ENCODE measurements at places on chromosomes 3 and 15.

DNA sequence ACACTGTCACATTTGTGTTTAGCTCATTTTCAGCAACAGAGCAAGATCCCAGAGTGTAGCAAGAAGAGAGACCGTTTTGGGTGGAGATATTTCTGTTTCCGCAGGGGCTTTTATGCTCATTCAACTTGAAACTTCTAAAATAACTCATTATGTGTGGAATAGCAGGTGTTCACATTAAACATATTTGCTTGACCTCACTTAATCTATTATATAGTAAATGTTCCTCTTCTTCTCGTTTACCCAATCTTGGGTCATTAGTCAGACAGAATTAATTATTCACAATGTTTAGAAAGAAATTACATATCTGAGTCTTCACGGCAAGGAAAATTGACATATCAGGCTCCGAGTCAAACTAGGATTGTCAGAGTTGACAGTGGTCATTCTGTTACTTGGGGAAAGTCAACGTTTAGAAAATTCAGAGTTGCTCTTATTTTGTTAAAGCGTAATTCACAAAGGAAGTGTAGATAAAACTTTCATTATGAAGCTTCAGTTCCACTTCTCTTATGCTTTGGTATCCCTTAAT, 222.9 kb downstream of the TPRG1 start:
- DNase-seq = no peak

DNA sequence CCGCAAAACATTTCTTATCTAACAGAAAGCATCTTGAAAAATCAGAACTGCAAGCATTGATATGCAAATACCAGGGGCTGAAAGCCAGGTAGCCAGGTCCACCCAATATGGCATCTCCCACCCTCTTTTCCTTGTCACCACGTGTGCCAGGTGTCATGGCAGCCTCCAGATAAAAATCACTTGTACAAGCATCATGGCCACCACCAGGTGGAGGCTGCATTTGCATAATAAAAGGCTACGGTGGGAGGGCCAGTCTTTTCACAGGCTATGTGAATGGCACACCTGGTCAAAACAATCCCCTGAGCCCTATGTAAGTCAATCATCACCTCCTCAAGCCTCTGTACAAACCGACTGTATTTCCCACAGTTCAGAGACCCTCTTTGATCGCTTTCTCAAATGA, 1233.1 kb upstream of the ALCAM start:
- no peak for DNase-seq

GRCh38 chr3:127816783-127817405, 5.4 kb downstream of the MGLL start:
- DNase-seq = no peak

- peak; percentile 9 for DNase-seq
These were observed at the start of gene ATP8B4 for GRCh38 chr15:50119063-50120040. Gene ATP8B4, minus strand, starts transcription at chr15:50119233. Its CDS starts 12,267 bp downstream, at chr15:50106966.

DNA sequence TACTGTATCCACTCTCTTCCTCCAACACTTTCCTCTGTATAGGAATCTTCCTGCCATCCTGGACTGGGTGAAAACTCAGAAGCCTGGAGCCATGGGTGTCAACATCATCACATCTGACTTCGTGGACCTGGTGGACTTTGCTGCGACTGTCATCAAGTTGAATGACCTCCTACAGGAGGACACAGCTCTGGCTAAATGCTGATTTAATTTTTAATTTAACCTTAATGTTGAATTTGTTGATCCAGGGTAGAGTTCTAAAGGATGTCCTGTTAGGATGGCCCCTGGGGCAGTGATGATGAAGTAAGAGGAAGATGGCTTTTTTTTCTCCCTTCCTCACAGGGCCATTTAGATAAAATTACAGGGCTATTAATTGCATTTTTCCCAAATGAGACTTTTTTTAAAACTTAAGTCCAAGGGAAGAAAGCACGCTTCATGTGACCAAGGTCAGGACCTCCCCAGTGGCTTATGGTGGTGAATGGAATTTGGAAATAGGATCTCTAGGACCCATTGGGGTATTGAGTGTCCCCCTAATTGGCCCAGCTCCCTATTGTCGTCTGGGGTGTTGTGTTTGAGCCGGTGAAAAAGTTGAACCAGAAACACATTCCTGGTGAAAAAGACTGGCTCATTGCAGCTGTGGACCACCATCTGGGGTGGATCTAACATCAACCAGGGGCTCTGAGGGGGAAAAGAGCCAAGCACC, 125.7 kb upstream of the ZBED2 start:
- DNase-seq = no peak

DNA sequence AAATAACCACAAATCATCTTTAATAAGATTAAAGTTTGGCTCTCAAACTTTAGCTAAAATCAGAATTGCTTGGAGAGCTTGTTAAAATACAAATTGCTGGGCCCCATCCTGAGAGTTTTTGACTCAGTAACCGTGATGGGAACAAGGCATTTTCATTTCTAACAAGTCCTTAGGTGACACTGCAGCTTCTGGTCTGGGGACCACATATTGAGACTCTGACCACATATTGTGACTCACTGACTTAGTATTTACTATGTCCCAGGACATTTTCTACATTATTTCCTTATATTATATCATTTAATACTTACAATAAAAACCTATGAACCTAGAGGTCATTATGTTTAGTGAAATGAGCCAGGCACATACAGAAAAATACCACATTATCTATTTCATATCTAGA, 164.5 kb downstream of the ZMAT3 start:
- no peak for DNase-seq

DNA sequence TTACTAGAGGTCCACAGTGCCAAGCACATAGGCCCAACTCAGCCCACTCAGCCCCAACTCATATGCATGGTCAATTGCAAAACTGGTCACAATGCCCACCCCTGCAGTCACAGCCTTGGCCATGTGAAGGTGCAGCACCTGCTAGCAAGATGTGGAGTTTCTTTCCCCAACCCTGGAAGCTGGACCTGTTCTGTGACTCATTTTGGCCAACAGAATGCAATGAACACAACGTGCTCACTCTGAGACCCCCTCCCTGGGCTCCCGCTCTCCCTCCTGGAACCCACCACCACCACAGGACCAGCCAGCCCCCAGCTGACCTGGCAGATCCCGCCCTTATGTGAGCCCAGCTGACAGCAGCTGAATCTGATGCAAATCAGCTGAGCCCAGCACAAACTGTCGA, 34.4 kb downstream of the ALDH1L1 start:
- DNase-seq = no peak

GRCh38 chr15:42194513-42194912, 13.6 kb downstream of the VPS39 start:
- DNase-seq = no peak

GRCh38 chr15:56715220-56715619, 18.1 kb downstream of the ZNF280D start:
- DNase-seq = no peak

DNA sequence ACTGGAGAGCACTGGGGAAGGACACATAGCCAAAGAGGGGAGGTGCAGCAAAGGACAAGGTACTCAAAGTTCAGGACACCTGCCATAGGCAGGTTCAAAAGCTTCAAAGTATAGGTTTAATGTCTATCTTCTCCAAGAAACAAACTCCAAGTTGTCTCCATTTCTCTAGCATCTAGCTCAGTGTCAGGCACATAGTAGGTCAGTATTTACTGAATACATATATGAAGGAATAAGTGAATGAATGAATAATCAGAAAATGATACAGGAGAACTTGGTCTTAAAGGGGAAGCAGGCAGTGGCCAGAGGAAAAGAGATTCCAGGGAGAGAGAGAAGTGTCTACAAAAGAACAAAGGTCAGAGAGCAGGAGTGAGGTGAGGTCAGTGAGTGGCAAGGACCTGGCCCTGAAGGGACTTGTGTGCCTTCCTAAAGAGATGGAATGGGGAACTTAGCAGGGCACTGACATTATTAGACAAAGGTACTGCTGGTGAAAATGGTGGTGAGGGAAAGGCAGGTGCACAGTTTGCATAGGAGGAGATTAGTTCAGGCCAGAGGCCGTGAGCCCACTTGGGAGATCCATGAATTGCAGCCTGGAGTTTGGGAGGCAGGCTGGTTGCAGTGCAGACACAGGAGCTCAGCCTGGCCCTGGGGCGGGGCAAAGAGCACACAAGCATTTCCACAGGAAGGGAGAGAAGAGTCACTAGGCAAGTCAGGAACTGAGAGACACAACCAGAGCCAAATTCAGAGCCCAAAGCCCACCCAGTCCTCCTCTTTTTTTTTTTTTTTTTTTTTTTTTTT, 21.4 kb downstream of the TBC1D2B start:
- no peak for DNase-seq

DNA sequence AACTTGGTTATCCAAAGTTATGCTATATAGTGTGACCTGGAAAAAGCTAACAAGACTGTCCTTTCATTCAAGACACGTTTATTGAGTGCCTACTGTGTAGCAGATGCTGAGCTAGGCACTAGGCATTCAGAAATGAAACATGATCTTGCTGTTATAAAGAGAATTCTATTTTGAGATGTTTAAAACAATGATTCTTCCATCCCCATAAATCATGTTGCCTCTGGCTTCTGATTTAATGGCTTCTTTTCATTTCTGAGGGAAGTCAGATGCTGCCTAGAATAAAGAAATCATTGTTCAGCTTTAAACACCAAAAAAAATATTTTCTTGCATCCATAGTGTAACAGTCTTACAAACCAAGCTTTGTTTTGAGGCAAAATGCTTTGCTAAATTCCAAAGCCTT, 620.9 kb upstream of the UBE2E2 start:
- no peak for DNase-seq

DNA sequence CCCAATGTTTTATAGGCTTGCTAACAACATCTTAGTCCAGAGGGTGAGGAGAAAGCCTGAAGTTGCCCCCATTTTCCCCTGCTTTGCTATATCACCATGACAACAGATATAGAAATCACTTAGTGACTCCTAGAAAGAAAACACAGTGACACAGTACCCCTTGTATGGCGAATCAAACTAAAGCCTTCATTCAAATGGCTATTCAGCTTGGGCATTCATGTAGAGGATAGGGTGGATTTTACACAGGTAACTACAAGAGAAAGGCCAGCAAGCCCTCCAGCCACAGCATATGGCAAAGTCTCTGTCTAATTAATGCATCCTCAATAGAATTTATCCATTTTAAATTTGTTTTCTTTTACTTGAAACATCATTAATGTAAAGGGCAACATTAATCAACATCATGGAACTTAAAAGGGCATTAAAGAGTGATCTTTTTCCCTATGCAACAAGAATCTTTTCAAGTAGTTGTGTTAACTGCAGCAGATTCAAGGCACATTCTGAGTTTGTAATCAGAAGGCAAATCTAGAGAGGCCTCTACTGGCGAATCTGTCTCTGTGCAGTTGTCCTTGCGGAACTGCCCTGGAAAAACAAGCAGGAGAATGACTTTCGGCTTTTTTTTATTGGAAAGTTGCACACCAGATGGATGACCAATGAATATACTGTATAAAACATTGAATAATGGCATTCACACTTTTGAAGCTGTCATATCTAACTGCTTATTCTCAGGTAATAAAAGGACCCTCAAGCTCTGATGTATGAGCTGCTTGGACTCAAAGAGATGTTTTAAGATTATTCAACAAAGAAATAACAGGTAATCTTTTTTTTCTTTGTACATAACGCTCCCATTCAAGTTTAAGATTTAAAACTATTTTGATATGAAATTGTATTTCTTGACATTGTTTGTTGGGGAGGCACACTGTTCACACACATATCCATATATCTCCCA, 621.7 kb upstream of the AGTR1 start:
- peak; percentile 75 for DNase-seq

GRCh38 chr15:84844964-84845363, 27.8 kb downstream of the ALPK3 start:
- DNase-seq = no peak

GRCh38 chr15:92449476-92449875, 55.8 kb downstream of the ST8SIA2 start:
- DNase-seq = no peak

GRCh38 chr3:59508273-59508672, 458.4 kb upstream of the CFAP20DC start:
- no peak for DNase-seq

GRCh38 chr3:170941551-170941950, 33.1 kb upstream of the EIF5A2 start:
- no peak for DNase-seq

- peak; percentile 67 for DNase-seq
These were observed 60.3 kb downstream of the HEG1 start for GRCh38 chr3:124995460-124995994.

GRCh38 chr3:105527949-105528348, 161.2 kb downstream of the ALCAM start:
- peak; percentile 4 for DNase-seq

- DNase-seq = no peak
These were observed 51.5 kb downstream of the TGFBR2 start for GRCh38 chr3:30657914-30658313.

DNA sequence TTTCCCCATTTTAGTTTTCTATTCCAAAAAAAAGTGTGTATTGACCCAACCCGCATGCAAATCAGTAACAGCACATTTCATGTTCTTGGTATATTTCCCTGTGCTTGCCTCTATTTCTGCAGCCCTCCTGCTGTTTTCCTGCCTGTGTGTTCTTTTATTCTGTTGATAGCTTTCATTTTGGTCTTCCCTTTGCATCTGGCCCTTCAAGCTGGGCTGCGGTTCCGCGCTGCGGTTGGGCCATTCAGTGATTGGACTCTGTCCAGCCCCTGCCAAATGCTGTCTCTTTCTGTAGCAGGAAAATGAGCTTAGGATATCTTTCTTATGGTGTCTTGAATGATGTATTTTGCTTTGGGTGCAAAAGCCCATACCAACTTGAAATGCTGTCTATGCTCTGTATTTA, 49.9 kb downstream of the ZNF621 start:
- DNase-seq = peak; percentile 68

GRCh38 chr3:119437691-119438258, 25.6 kb downstream of the TMEM39A start:
- DNase-seq = no peak

DNA sequence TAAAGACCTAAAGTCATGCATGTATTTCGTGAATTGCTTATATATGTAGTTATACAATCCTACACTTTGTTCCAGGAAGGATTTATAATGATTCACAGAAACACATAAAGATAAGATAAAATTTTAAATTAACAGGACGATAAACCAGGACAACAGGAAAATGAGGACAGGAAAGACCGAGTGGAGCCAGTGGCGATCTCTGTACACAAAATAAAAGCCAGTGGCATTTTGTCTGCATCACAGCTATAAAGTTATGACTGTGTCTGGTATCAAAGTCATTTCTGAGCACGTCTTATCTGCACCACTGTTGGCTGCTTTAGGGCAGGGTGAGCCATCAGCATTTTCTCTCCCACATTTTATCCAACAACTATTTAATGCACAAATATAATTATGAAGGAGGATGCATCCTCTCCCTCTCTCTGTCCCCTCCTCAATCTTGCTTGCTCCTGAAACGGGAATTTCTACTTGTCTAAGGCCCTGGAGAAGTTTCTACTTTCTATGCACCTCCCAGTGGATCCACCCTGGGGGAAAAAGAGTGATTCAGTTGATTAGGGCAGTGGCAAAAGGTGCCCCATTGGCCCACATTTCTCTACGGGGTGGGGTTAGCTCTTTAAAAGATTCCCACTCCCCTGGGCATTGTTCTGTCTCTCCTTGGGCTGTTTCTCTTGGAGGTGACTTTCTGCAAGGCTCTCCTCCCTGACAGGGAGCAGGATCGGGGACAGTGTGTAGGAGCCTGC, 159.4 kb upstream of the UBE2E1 start:
- DNase-seq = no peak
